NCI-H1930 (cell line): ENCODE measurements at places on chromosomes 5 and 9.

DNA sequence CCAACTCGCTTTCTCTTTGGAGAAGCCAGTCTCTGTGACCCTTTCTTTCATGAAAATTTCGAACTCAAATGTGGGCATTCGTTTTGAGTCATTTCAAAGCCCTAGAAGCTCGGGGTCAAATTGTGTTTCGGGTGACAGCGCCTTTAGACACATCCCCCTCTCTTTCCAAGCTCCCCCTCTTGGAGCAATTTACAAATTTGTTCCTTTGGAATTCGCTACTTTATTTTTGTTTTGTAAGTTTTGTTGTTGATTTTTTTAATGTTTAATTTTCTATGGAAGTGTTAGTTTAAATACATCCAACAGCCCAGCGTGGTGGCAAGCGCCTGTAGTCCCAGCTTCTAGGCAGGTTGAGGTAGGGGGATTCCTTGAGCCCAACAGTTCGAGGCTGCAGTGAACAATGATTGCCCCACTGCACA is 4.6 kb upstream of the BARX1 start:
- DNase-seq = no peak

DNA sequence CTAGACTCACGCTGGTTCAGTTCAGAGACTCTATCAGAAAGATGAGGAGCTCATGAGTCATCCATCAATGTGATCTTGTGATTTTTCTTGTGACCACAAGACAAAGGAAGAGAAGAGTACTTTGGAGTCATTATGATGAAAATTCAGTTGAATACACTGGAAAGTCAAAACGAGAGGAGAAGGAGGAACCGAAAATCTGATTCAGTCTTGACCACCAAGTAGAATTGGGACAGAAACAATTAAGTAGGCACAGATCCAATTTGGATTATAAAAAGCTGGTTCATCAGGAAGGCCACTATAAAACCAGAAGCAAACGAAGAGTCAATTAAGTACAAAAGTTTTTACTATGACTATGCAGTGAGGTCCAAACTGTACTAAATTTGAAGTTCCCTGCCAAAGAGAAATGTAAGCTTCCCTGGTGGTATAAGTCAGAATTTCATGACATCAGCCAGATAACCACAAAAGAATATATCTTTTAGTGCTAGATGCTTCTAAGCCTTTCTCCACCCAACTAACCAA is 90.9 kb downstream of the THBS4 start:
- DNase-seq = no peak

- DNase-seq = no peak
Observed at GRCh38 chr9:124886866-124887492, 25.0 kb downstream of the ARPC5L start.

- DNase-seq = no peak
Observed at GRCh38 chr5:4093236-4093635, 497.6 kb downstream of the IRX1 start.

DNA sequence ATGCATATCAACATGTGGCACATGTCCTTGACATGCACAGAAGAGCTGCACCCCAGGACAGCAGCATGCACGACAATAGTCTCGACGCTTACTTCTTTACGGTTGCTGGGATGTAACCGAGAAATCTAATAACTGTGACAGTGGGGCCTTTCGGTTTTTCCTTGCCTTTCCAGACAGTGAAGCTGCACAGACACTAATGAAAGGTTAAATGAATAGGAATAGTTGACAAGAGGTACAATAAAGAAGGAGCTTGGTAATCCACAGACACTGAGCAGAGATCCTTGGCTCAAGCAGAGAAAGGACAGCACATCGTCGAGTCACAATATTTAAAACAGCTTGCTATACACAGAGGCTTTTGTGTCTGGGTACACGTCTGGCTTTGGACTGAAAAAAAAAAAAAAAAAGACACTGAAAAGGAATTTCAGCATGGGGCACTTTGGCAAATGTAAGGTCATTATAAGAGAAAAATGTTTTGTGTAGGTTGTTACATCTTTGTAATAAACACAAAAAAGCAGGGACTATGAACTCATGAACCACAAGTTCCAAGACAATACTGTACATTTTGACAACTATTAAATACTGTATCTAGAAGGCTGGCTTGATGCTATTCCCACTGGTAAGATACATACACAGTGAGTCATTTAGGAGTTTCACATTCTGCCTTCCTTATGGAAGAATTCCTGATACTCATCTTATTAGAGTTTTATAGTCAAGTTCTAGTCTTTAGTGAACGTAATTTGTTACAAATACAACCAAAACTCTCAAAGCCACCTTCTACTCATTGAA is 5.6 kb downstream of the BNC2 start:
- no peak for DNase-seq

DNA sequence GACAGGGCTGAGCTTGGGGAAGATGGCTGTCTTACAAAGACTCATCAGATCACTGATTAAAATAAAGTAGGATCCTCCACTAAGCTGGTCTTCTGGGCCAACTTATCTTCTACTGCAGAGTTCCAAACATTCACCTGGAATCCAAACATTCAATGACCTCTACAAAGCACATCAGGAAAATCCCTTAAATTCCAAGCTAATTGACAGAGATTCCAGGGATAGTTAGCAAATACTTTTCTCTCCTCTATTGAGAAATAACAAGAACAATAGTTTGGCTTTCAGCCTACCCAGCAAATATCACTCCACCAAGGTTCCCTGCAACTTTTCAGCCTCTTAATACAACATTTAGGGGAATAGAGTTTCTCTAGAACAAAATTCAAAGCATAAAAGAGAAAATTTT is 140.6 kb upstream of the LIFR start:
- no peak for DNase-seq

GRCh38 chr9:22241611-22242010 is 205.0 kb upstream of the DMRTA1 start:
- DNase-seq = no peak

- DNase-seq = no peak
Observed at GRCh38 chr5:14410394-14411201, 171.0 kb upstream of the OTULINL start.

DNA sequence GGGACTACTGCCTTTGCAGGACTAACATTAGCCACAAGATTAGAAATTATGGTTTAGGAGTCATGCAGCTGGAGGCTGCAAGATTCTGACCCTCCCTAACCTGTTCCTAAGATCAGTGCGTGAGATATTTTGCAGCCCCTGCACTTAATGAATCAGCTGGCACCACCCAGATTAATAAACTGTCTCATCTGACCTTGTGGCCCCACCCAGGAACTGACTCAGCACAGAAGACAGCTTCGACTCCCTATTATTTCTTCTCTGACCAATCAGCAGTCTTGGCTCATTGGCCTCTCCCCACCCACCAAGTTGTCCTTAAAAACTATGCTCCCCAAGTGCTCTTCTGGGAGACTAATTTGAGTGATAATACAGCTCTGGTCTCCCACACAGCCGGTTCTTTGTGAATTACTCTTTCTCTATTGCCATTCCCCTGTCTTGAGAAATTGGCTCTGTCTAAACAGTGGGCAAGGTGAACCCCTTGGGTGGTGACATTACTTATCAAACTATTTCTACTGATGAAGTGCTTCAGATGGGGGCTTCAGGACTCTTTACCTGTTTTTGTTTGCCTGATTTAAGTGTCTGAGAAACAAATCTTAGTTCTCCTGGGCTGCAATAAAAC is 17.0 kb downstream of the CTSL start:
- no peak for DNase-seq

GRCh38 chr5:68170826-68171558 is 44.6 kb upstream of the PIK3R1 start:
- no peak for DNase-seq
